Activated CD4-positive, alpha-beta T cell treated with anti-CD3 and anti-CD28 coated beads, Interleukin-2, amount 50 U/mL, for 16 hours (primary cell): ENCODE measurements at places on chromosomes 7 and 10.

- no peak for DNase-seq
Measured at GRCh38 chr10:77479586-77479985, 158.0 kb downstream of the KCNMA1 start.

- DNase-seq, result no peak
Measured at GRCh38 chr10:21432266-21432665, 93.2 kb downstream of the SKIDA1 start.

DNA sequence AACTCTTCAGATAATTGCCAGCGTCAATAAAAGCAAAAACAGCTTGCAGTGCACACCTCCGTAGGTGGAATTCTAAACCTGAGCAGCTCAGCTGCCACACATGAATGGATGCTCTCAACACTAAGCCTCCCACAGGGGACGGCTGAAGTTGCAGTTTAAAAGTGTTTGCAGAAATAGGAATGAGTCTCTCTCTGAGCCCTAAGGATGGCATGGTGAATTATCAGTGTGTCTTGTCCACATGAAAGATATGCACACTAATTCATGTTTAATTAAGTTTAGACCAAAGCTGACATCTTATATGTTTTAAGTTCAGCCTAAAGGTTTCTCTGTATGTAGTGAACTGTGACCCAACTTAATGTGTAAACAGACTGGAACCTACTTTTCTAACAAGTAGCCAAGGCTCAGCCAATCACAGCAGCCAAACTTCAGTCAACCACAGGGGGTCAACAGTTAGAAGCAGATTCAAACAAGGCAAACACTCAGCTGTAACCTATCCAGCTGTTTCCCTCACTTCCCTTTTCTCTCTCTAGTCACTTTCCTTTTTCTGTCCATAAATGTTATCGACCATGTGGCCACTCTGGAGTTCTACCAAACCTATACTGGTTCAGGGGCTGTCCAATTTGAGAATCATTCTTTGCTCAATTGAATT lies 38.1 kb downstream of the CTTNBP2 start:
- DNase-seq, result no peak

DNA sequence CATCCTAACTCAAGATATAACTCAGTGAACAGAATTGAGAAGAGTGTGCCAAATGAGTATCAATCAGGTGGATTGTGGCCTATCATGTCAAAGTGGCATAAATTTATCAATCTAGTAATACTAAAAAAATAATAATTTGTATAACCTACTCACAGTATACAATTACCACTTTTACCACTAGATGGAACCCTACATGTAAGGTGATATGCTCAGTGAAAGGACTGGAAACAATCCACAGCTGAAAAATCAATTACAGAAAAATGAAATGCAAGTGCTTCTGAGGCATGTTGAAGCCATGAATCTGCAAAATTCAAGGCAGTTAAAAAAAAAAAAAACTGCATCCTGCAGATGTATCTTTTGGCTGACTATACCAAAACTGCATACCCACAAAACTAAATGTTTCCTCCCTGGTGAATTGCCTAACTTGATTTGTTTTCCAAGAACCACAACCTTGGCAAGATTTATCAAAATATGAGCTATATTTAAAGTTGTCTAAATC lies 13.9 kb downstream of the ARHGAP19 start:
- DNase-seq, result peak; percentile 55

DNA sequence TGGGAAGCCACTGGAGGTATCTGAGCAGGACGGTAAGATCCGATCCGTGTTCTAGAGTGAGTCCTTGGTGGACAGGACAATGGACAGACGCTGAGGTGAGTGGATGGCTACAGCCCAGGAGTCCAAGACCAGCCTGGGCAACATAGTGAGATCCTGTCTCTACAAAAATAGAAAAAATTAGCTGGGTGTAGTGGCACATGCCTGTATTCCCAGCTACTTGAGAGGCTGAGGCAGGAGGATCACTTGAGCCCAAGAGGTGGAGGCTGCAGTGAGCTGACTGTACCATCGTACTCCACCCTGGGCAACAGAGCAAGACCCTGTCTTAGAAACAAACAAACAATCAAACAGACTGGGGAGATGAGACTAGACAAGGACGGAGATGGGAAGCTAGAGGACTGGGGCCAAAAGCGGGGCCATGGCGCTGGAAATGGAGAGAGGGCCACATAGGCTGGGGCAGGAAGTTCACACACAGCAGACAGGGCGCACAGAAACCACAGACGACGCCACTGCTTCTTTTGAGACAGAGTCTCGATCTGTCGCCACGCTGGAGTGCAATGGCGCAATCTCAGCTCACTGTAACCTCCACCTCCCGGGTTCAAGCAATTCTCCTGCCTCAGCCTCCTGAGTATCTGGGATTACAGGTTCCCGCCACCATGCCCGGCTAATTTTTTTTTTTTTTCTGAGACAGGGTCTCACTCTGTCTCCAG lies 24.7 kb downstream of the DAGLB start:
- DNase-seq, result no peak
